Dermis microvascular lymphatic vessel endothelial cell (primary cell): ENCODE measurements at places on chromosomes 1 and 21.
A peak's percentile ranks its signal among the peaks of the same experiment; 100 is the strongest.

- DNase-seq = no peak
These were observed 11.7 kb downstream of the CNIH4 start for GRCh38 chr1:224368409-224368808.

DNA sequence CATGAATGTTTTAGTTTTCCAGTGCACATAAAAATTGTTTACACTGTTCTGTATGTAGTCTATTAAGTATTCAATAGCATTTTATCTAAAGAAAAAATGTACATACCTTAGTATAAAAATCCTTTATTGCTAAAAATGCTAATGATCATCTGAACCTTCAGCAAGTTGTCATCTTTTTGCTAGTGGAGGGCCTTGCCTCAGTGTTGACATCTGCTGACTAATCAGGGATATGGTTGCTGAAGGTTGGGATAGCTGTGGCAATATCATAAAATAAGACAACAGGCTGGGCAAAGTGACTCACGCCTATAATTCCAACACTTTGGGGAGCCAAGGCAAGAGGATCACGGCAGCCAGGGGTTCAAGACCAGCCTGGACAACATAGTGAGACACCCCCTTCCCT is 9.0 kb downstream of the DYNLT5 start:
- DNase-seq = peak; percentile 34

GRCh38 chr1:79848316-79848715 is 841.8 kb upstream of the ADGRL4 start:
- no peak for DNase-seq

DNA sequence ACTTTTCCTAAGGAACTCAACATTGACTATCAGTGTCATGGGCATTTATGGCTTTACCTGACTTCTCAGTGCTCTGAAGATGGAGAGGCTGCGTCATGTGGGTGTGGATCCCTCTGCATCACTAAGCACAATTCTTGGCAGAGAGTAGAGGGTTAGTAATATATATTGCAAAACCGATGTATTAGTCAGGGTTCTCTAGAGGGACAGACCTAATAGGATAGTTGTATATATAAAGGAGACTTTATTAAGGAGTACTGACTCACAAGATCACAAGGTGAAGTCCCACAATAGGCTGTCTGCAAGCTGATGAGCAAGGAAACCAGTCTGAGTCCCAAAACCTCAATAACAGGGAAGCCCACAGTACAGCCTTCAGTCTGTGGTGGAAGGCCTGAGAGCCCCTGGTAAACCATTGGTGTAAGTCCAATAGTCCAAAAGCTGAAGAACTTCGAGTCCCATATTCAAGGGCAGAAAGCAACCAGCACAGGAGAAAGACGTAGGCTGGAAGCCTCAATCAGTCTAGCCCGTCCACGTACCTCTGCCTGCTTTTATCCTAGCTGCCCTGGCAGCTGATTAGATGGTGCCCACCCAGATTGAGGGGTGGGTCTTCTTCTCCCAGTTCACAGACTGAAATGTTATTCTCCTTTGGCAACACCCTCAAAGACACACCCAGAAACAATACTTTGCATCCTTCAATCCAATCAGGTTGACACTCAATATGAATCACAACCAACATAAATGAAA is 159.7 kb upstream of the NRIP1 start:
- DNase-seq = no peak

- peak; percentile 74 for DNase-seq
These were observed 83.5 kb downstream of the INTS7 start for GRCh38 chr1:211951856-211952255.

DNA sequence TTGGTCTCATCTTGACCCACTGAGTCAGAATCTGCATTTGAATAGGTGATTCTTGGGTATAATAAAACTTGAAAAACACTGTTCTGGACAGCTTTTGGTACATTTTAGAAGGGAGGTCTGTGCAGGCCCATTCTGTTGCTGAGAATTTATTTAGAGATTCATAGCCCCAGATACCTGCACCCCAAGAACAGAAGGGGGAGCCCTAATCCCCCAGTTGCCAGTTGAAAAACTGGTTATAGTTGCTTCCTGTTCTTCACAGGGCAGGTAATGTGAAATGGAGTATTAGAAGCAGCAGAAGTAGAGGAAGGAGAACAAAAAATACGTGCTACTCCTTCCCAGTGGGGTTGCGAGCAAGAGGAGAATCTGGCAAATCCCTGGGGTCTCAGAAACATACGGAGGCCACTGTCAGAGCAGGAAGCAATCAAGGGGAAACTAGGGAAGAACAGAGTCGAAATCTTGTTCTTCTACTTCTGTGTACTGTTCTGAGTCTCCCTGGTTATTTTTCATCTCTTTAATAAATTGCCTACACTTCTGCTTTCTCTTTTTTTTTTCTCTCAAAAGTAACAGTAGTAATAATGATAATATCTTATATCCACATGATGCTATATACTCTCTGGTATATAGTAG is 4.6 kb upstream of the CLCA2 start:
- DNase-seq = no peak

- peak; percentile 32 for DNase-seq
These were observed 8.1 kb upstream of the C1orf216 start for GRCh38 chr1:35726450-35727433.

GRCh38 chr1:4468386-4468785 is 186.0 kb upstream of the AJAP1 start:
- no peak for DNase-seq

- DNase-seq = no peak
These were observed 41.6 kb upstream of the PPIAL4F start for GRCh38 chr1:144551107-144551542.

- DNase-seq = peak; percentile 7
These were observed 19.3 kb upstream of the FOXO6 start for GRCh38 chr1:41341772-41342562.

DNA sequence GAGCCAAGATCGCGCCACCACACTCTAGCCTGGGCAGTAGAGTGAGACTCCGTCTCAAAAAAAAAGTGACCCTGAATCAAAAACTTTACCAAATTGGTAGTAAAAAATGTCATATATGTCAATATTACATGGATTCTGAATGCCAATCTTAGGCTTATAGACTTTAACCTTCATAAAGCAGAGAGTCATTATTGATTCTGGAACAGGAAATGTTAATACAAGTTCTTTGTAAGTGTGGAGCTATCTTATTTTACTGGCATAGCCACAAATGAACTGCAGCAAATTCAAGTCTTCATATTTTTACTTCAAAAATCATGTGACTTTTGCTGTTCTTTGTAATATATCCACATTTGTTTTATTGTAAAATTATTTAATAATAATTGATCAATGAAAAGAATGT is 41.3 kb downstream of the PPP2R5A start:
- no peak for DNase-seq

DNA sequence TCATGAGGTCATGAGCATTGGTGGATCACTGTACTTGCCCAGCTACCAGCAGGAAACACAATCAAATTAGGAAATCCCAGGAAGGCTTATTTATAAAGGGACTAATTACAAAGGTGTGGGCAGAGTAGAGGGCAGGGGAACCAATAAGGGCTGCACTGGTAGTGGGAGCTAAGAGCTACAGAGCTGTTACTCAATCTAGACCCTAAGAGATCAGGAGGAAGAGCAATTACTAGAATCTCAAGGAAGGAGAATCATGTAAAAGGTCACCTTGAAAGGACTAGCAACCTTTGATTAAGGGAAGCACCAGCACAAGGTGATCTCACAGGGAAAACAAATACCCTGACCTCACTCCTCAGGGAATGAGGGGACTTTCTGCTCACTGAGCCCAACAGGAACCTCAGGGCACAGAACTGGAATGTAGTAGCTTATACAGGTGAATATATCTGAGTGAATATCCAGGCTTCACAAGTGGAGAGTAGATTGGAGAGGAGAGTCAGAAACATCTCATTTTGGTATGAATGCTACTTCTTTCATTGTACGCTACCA is 66.8 kb downstream of the SAMSN1 start:
- no peak for DNase-seq

DNA sequence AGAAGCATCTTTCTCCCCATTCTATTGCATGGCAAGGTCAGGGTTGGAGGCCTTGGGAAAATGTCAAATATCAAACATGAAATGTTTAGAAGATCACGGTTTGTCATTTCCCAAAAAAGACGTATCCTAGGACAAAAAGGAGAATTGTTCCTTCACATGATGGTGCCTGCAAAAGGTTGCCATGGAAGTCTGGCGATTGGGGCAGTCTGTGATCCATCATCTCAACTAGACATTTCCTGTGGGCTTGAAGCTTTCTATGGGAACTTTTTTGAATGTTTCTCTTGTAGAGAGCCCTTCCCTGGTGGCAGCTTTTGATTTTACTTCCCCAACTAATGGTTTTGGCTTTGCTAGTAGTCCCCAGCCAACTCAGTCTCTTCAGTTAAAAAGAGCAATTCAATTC is 106.3 kb downstream of the TGFB2 start:
- DNase-seq = no peak

DNA sequence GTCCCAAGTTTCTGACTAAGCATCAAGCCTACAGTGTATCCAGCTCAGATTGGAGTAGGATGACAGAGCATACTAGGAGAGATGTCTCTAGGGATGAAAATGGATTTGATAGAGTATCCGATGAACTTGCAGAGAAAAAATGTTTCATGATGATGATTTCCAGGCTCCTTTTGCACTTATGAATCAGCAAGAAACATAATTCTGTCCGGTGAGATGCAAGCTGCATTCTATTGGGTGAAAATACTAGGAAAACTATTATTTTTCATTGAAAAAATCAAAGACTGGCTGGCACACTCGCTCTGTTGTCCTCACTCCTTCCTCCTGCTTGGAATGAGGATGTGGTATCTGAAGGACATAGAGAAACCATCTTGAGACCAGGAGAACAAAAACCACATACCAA is 35.4 kb upstream of the RAB3GAP2 start:
- no peak for DNase-seq
